ENCODE measurements at places on chromosomes 11 and 22. TPM values are rescaled to one million over a fixed set of nuclear protein-coding genes. Genes with fewer than 3 reads are reported as not detected.

- DNase-seq = no peak
Measured at GRCh38 chr11:57913715-57914704, 109.7 kb upstream of the OR9Q1 start.

Gene TRIM49
- total RNA-seq = not detected

DNA sequence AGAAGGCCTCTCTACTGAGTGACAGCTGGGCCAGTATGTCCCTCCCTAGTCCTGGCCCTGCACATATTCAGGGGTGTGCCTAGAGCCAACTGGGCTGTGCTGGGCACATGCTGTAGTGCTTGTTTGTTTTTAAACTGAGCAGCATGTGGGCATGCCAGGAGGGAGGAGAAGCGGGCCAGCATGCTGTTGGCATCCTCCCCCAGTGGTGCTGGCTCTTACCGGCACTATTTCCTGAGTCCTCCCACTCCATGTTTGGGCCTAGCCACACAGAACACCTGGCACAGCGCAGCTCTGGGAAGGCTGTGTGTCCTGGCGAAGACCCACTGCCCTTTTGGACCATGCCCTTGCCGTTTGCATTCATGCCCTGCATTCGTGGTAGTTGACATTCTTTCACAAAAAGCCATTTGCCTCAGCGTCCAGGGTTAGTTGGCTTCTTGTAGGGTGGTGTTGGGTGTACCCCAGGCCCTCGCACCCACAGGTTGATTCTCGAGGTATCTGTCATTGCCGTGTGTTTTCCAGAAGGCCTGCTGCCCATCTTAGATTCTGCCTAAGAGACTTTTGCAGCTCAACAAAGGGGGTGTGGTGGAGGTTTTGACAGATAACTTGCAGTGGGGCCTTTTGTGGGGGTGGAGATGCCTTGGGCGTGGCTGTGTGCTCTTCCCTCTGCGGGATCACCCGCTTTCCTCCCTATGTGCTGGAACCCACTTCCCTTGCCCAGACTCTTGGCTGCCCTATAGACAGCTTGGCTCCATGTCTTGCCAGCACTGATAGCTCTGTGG, 13.6 kb downstream of the DGCR8 start:
- no peak for DNase-seq

Gene OR2AG1
- not detected for total RNA-seq

GRCh38 chr11:128962896-128963295, 20.2 kb upstream of the TP53AIP1 start:
- DNase-seq = no peak

- DNase-seq = peak; percentile 48
Measured at GRCh38 chr11:45180848-45181192, 34.4 kb downstream of the PRDM11 start.

- DNase-seq = no peak
Measured at GRCh38 chr11:70836071-70836470, 416.3 kb downstream of the SHANK2 start.

GRCh38 chr22:30858976-30859713, 109.4 kb downstream of the MORC2 start:
- no peak for DNase-seq

GRCh38 chr11:125370561-125371389, 125.3 kb downstream of the FEZ1 start:
- DNase-seq = no peak

- DNase-seq = no peak
Measured at GRCh38 chr11:114228435-114229411, 67.5 kb upstream of the NNMT start.

Gene PIWIL4
- total RNA-seq = 1.9 TPM

- DNase-seq = no peak
Measured at GRCh38 chr22:48717076-48717810, 1110.4 kb downstream of the BRD1 start.

GRCh38 chr11:19880088-19880345, 167.4 kb downstream of the NAV2 start:
- no peak for DNase-seq

GRCh38 chr11:2770761-2771301, 71.0 kb upstream of the KCNQ1OT1 start:
- DNase-seq = no peak

Gene SCGB1C1
- total RNA-seq = not detected

Gene ANO5
- total RNA-seq = 6.5 TPM

DNA sequence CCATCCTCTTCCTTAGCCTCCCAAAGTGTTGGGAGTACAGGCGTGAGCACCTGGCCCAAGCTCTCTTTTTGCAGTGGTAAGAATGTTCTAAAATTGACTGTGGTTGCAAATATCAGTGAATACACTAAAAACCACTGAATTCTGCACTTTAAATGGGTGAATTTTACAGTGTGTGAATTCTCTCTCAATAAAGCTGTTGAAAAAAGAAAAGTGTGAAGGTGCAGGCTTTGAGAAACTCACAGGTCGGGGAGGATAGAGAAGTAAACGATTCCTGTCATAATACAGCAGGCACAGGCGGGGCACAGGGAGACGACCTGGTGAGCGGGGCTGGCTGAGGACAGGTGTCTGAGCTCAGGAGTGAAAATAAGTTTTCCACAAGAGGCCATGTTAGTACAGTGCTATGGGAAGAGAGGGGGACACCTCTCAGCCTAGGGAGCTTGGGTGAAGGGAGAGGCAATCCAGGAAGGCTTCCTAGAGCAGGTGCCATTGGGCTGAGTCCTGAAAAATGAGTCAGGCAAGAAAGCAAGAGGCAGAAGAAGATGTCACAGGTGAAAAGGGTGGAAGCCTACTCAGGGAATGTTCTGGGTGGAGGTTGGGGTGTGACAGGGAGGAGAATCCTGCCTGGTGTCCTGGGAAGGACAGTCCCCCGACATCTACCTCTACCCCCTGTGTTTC, 26.1 kb downstream of the LIF start:
- no peak for DNase-seq

All from progenitor cell of endocrine pancreas (in vitro differentiated cells).